ENCODE measurements at places on chromosomes 12 and 14. TPM values are rescaled to one million over a fixed set of nuclear protein-coding genes. Genes with fewer than 3 reads are reported as not detected.

- peaks cover 2% of the 10 kb centered on the region for H3K4me1 ChIP-seq
Measured at GRCh38 chr12:4910502-4911315, 1.0 kb downstream of the KCNA1 start.

- no peak for DNase-seq
- H3K4me3 ChIP-seq = no peak overlapping the region
- no peaks in the 10 kb centered on the region for H3K36me3 ChIP-seq
- no peak overlapping the region for H3K27ac ChIP-seq
- H3K4me1 ChIP-seq = no peaks in the 10 kb centered on the region
- peaks cover 3% of the 10 kb centered on the region for H3K27me3 ChIP-seq
Measured at GRCh38 chr12:121053706-121054105, 14.7 kb upstream of the OASL start.

- peaks cover 2% of the 10 kb centered on the region for H3K36me3 ChIP-seq
- H3K27ac ChIP-seq = no peak overlapping the region
- no peak overlapping the region for H3K4me3 ChIP-seq
- no peak for DNase-seq
- peaks cover 10% of the 10 kb centered on the region for H3K4me1 ChIP-seq
Measured at GRCh38 chr14:89408907-89409700, 7.9 kb downstream of the FOXN3 start.

GRCh38 chr14:100765991-100766390 lies 39.3 kb downstream of the DLK1 start:
- H3K27ac ChIP-seq = no peak overlapping the region
- no peak for DNase-seq
- H3K4me3 ChIP-seq = no peak overlapping the region
- H3K36me3 ChIP-seq = no peaks in the 10 kb centered on the region
- peaks cover 2% of the 10 kb centered on the region for H3K27me3 ChIP-seq
- H3K4me1 ChIP-seq = peaks cover 13% of the 10 kb centered on the region

DNA sequence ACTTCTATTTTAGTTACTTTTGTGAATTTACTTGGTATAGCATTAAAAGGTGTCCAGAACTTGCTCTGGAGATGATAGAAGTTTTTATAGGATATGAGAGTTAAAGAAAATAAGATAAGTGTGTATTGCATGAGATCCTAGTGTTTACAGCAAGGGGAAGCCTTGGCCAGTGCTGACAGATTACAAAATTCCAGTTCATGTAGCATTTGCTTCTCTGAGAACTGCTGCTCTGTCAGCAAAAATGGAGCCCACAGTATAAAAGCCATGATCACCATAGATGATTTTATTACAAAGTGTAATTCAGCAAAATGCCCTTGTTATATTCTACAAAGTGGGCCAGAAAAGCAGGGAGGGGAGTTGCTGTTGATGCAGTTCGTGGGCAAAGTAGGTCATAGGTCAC lies 40.0 kb upstream of the ATF1 start:
- no peak overlapping the region for H3K4me3 ChIP-seq
- H3K27me3 ChIP-seq = no peaks in the 10 kb centered on the region
- H3K4me1 ChIP-seq = no peaks in the 10 kb centered on the region
- DNase-seq = no peak
- H3K27ac ChIP-seq = no peak overlapping the region

- DNase-seq = peak; percentile 36
- no peak overlapping the region for H3K4me3 ChIP-seq
- no peaks in the 10 kb centered on the region for H3K27me3 ChIP-seq
- no peak overlapping the region for H3K27ac ChIP-seq
- no peaks in the 10 kb centered on the region for H3K36me3 ChIP-seq
- peaks cover 2% of the 10 kb centered on the region for H3K4me1 ChIP-seq
Measured at GRCh38 chr14:54348923-54349620, 47.7 kb upstream of the CDKN3 start.

GRCh38 chr12:38431921-38432320 lies 115.3 kb downstream of the ALG10B start:
- DNase-seq = no peak
- no peaks in the 10 kb centered on the region for H3K27me3 ChIP-seq
- H3K4me3 ChIP-seq = no peak overlapping the region
- no peaks in the 10 kb centered on the region for H3K36me3 ChIP-seq
- H3K27ac ChIP-seq = no peak overlapping the region

DNA sequence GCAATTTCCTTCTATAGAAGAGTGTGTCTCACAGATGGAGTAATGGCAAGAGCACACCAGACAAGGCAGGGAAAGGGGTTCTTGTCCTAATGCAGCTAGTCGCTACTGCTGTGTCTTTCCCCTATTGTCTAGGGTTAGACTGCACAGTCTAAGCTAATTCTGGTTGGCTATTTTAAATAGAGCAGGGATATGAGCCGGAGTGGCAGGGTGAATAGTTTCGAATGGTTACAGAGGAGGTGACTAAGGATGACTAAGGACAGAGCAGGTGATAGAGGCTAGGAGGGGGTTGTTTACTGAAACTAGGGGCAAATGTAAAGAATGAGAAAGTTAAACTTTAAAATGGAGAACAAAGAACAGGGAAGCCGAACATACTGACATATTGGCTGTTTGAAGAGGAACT lies 25.6 kb upstream of the CPNE8 start:
- H3K36me3 ChIP-seq = no peaks in the 10 kb centered on the region
- no peak overlapping the region for H3K27ac ChIP-seq
- H3K4me3 ChIP-seq = no peak overlapping the region
- DNase-seq = no peak
- no peaks in the 10 kb centered on the region for H3K27me3 ChIP-seq
- H3K4me1 ChIP-seq = no peaks in the 10 kb centered on the region

DNA sequence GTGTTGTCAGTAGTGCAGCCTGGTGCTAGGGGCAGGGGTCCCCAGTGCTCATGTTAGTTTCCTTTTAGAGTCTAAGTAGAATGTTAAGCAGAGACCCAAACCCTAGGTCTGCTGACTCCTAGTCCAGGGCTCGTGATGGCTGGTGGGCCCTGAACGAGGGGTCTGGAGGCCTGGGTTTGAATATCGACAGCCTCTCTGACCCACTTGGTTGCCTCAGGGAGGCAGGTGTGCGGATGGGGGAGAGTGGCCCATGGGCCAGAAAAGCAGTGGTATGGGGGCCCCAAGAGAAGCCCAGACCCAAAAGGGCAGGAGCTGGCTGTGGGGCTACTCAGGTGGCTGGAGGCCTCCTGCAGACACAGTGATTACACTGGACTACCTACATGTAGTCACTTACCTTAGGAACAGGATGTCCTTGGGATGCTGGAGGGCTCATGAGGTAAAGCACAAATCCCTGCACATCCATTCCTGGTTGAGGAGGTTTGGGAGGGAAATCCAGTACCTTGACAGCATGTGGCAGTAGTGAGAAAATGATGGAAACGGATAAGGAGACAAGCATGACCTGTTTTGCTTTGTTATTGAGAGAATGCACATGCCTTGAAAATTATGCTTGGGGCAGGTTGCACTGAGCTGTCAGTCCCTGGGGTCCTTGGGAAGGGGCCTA lies 1.7 kb upstream of the SLC25A29 start:
- H3K4me3 ChIP-seq = peak overlapping the region; percentile 64
- no peak overlapping the region for H3K27ac ChIP-seq
- H3K27me3 ChIP-seq = no peaks in the 10 kb centered on the region

GRCh38 chr12:1422604-1423315 lies 171.6 kb downstream of the FBXL14 start:
- no peaks in the 10 kb centered on the region for H3K4me1 ChIP-seq
- H3K27ac ChIP-seq = no peak overlapping the region
- DNase-seq = no peak
- no peaks in the 10 kb centered on the region for H3K27me3 ChIP-seq
- no peaks in the 10 kb centered on the region for H3K36me3 ChIP-seq

DNA sequence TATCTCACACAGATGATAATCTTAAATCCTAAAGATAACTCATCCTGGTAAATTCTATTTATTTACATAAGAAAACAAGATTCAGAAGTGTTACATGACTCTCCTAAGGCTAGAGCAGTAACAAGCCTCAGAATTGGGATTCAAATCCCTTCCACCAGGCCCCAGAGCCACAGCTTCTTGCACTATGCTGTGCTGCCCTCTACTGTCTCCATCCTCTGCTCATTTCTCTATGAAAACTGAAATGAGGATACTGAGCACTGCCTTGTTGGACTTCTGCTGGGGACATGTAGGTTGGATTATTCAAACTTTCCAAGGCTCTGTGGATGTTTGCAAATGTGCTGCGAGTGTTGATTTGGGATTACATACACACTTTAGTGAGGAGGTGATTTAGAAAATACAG lies 23.5 kb upstream of the C12orf50 start:
- no peaks in the 10 kb centered on the region for H3K27me3 ChIP-seq
- H3K27ac ChIP-seq = no peak overlapping the region
- H3K4me1 ChIP-seq = no peaks in the 10 kb centered on the region
- DNase-seq = peak; percentile 52
- peaks cover 11% of the 10 kb centered on the region for H3K36me3 ChIP-seq

- peaks cover 12% of the 10 kb centered on the region for H3K4me1 ChIP-seq
- no peaks in the 10 kb centered on the region for H3K27me3 ChIP-seq
- H3K36me3 ChIP-seq = peaks cover 4% of the 10 kb centered on the region
- H3K4me3 ChIP-seq = no peak overlapping the region
- DNase-seq = no peak
Measured at GRCh38 chr12:112134731-112135130, 9.4 kb downstream of the TRAFD1 start.

DNA sequence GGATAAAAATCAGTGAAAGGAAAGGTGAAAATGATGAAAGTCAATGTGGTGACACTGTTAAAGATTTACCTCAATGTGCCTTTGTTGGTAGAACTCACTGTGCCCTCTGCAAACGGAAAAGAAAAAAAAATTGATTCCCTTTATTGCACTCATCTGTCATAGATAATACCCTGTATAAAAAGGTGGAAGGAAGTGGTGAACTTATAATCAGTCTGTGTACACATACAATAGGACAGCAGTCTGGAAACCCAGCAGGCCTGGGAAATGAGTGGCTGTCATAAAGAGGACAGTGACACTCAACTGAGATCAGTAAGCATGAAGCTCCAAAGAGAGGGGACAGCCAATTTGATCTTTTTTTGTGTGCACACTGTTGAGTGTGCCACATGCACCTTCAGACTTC lies 364.7 kb downstream of the NOVA1 start:
- H3K27ac ChIP-seq = no peak overlapping the region
- no peak for DNase-seq
- H3K27me3 ChIP-seq = no peaks in the 10 kb centered on the region
- no peaks in the 10 kb centered on the region for H3K4me1 ChIP-seq
- no peaks in the 10 kb centered on the region for H3K36me3 ChIP-seq

DNA sequence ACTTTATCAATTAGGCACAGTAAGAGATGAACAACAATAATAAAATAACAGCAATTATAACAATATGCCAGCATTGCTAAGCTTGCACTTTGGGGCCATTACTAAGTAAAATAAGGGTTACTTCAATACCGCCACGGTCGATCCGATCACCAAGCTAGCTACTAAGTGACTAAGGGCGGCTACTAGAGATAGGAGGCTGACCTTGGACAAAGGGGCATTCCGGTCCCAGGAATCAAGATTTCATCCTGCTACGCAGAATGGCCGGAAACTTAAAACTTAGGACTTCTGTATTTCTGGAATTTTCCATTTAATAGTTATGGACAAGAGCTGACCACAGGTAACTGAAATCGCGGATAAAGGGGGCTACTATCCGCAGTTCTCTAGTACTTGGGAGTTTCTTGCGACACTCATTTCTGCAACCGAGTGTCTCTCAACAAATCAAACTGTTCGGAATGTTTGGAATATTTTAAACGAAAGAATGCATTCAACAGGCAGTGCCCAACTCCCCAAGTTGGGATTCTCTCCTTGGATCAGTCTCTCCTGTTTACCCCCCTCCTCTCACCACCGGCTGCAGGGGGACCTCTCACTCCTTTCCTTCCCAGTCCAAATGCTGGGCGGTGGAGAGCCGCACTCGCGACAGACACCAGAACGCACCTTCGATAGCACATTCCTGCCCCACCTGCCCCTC lies 650 bp downstream of the HEBP1 start:
- peak overlapping the region; percentile 69 for H3K27ac ChIP-seq
- H3K4me1 ChIP-seq = peaks cover 22% of the 10 kb centered on the region
- H3K36me3 ChIP-seq = no peaks in the 10 kb centered on the region
- no peak for DNase-seq
- peak overlapping the region; percentile 85 for H3K4me3 ChIP-seq

- no peak overlapping the region for H3K27ac ChIP-seq
- DNase-seq = no peak
- H3K36me3 ChIP-seq = no peaks in the 10 kb centered on the region
- H3K27me3 ChIP-seq = no peaks in the 10 kb centered on the region
- no peak overlapping the region for H3K4me3 ChIP-seq
- no peaks in the 10 kb centered on the region for H3K4me1 ChIP-seq
Measured at GRCh38 chr14:37262649-37263048, 64.9 kb downstream of the MIPOL1 start.

- no peaks in the 10 kb centered on the region for H3K27me3 ChIP-seq
- no peak overlapping the region for H3K4me3 ChIP-seq
- no peak overlapping the region for H3K27ac ChIP-seq
- H3K36me3 ChIP-seq = no peaks in the 10 kb centered on the region
- peak; percentile 36 for DNase-seq
Measured at GRCh38 chr14:100439781-100440180, 116.6 kb downstream of the SLC25A47 start.

GRCh38 chr12:51886021-51886710 lies 1.7 kb upstream of the ANKRD33 start:
- H3K4me3 ChIP-seq = no peak overlapping the region
- peak; percentile 98 for DNase-seq
- H3K36me3 ChIP-seq = no peaks in the 10 kb centered on the region
- peaks cover 41% of the 10 kb centered on the region for H3K4me1 ChIP-seq
- H3K27me3 ChIP-seq = no peaks in the 10 kb centered on the region

PPP4R4 gene
- polyA plus RNA-seq = not detected

TAS2R50 gene
- polyA plus RNA-seq = not detected

TRIM9 gene
- polyA plus RNA-seq = not detected

GOLT1B gene
- polyA plus RNA-seq = 44.4 TPM

RIN3 gene
- polyA plus RNA-seq = 5.8 TPM

MSI1 gene
- polyA plus RNA-seq = not detected

Data from endothelial cell of umbilical vein (primary cell).